ENCODE measurements at places on chromosomes 11 and 22.
A peak's percentile ranks its signal among the peaks of the same experiment; 100 is the strongest.

DNA sequence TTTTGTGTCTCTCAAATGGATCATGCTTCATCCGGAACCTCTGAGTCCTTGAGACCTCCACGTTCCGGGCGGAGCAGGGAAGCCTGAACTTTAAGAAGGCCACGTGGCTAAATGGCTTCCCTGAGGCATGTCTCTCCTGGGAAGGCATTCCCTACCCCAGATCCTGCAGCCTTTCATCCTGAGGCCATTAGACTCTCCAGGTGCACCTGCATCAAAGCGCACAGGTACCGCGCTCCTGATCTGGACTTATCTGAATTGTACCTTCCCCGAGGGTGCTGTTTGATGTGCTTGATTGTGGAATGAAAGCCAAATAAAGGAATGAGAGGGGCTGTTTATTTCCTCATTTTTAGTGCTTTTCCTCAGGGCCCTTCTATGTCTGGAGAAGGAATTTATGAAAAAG lies 22.5 kb downstream of the C22orf31 start:
- DNase-seq, result no peak

- DNase-seq, result no peak
These were observed 41.9 kb upstream of the WNT7B start for GRCh38 chr22:46018859-46019258.

- DNase-seq, result no peak
These were observed 104.7 kb downstream of the PLEKHA7 start for GRCh38 chr11:16909359-16910035.

GRCh38 chr11:88173956-88174355 lies 1.3 kb downstream of the RAB38 start:
- DNase-seq, result no peak

- DNase-seq, result peak; percentile 83
These were observed 13.7 kb upstream of the SEC14L3 start for GRCh38 chr22:30485362-30485988.
